ENCODE measurements at places on chromosomes 7 and 10. TPM values are rescaled to one million over a fixed set of nuclear protein-coding genes. Genes with fewer than 3 reads are reported as not detected.

DNA sequence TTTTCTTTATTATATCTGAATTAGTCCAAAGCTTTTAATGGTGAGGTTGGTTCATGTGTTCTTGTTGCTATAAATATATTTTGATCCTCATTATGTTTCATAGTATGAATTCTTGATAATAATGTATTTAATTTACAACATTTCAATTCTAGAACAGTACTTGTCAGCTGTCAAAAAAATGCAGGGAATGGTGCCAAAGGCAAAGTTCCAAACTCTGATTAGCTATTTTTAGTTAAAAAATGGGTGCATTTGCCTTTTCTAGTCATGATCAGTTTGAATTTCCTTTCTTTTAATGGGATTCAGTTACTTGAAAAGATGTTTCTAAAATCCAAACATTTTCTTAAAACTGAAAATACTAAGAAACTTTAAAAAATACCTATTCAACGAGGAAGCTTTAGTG is 49.6 kb downstream of the ANKIB1 start:
- DNase-seq = no peak

DNA sequence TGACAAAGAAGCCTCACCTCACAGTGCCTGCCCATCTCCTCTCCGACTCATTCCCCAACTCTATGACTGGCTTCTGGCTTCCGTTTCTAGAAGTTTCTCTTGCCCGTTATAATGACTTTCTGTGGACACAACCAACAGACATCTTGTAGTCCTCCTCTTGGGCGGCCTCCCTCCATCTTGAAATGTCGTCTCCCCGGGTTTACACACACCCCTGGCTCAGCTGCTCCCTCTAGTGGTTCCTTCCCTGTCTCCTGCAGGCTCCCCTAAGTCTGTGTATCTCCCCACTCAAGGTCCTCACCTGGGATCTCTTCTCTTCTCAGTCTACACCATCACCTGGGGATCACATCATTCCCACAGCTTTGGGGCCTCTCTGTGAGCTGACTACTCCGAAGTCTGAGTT is 123.4 kb upstream of the NEBL start:
- no peak for DNase-seq

GRCh38 chr10:62183442-62183841 is 85.2 kb downstream of the RTKN2 start:
- DNase-seq = no peak

DNA sequence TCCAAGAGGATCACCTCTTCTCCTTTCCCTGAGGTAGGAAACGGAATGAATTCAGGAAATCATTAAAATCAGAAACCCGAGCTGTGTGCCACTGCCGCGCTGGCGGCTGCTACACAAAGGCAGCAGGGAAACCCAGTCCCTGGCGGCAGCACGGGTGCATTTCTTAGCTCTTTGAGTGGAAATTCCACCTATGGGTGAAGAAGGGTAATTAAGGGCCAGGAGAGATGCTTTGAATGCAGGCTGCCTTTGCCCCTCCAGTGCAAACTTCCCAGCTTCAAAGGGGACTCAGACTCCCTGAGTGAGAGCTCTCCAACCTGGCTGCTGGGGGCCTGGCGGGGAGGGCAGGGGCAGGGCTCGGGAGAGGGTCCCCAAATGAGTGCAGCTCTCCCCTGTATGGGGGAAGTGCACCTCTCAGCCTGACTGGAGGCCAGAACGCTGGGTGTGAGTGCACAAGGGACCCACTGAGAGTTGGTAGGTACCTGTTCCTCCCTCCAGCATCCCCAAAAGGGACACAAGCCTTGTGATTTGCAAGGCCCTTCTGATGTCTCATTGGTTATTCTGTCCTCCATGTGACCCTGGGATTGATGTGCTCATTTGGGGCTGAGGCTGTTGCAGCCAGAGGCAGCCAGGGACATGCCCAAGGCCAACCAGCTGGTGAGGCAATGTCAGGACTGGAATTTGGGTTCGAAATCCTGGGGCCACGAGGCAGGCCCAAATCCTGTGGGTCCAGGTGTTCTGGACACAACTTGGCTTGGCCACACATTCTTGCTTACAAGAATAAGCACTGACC is 16.3 kb upstream of the ZMIZ1 start:
- DNase-seq = no peak

GRCh38 chr7:131122394-131122793 is 205.3 kb upstream of the MKLN1 start:
- no peak for DNase-seq

DNA sequence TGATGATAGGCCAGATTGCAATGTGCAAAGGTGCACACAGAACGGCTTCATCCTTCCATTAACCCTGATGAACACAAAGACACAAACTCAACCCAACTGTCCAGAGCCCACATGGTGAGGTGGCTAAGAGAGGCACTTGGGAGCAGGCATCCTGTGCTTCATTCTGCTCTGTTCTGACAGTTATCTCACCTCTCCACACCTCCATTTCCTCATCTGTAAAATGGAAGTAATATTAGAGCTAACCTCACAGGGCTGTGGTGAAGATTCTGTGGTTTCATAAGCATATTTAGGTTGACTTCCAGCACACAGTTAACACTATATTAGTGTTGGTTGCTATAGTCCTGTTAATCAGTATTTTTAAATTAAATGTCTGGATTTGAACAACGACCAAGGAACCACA is 126.3 kb downstream of the TAX1BP1 start:
- no peak for DNase-seq

DNA sequence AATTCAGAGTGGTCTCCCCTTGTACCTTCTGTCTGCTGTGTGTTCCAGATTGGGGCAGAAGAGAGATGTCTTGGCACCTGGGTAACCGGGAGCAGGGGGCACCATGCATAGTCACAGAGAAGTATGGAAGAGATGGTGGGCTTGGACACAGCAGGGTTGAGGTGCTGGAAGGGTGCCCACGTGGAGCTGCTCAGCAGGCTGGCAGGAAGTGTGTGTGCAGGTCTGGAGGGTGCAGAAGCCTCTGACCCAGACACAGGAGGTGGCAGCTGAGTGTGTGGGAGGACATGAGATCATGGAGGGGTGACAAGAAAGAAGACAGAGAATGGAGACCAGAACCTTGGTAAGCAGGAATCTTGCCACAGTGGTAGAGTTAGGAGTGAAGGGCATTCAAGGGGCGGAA is 42.3 kb upstream of the DUSP5 start:
- no peak for DNase-seq

DNA sequence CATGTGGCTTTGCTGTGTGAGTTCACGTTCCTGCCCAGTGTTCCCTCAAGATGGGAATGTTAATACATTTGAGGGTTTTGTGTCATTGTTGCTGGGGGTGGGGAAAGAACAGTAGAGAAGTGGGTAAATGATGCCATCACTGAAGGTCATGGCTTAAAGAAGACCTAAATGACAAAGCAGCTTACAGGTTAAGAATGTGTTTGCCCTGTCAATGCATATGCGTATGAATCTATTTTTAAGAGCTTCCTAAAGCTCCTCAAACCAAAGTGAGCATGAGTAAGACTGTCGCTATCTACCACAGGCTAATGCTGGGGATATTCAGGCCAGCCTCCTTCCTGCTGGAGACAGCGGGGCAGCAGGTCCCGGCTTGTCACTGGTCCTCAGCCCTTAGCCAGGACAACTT is 162.9 kb downstream of the CREB5 start:
- no peak for DNase-seq

DNA sequence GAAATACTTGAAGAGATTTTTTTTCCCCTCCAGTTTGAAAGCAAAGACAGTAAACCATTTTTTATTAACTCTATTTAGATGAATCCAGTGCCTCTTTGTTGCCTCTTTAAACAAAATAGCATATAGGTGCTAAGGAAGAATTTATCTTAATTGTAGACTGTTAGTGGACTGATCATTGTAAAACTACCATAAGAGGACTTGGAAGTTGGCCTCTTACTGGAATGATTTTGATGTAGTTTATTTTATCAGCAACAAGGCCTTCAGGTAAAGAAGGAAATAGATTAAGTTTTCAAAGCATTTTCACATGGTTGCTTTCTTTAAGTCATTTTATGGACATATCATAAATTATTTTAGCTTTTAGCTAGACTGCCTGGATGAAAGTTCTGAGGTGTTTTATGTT is 53.2 kb downstream of the KLHDC10 start:
- DNase-seq = no peak

GRCh38 chr7:46960970-46961369 is 620.9 kb downstream of the TNS3 start:
- DNase-seq = no peak

DNA sequence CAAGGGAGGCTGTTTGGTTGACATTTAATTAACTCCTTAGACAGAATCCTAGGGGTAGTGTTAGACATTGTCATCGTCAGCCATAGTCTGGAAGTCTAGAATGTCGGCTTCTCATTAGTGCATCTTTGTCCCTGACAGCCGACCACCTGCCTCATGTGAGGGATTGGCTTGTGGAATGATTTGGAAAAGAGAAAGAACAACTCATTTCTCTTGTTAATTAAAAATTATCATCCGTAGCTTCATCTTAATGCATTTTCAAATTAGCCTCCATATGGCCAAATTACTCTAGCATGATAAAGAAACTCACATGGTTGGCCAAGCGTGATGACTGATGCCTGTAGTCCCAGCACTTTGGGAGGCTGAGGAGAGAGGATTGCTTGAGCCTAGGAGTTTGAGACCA is 97.7 kb upstream of the PARD3 start:
- DNase-seq = no peak

DNA sequence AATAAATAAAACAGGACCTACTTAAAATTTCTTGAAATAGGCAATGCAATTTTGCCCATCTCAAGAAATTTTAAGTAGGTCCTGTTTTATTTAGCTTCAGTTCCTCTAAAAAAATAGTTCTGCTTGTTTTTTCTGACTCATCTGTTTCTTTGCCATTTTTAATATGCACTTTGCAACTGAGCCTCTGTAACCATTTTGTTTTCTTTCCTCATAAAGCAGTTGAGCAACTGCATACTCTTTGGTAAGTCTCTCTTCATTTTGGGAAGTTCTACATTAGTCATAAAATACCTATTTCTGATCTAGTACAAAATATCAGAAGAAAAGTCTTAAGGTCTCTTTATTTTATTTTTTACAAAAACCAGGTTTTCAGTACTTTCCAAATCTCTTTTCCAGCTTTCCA is 18.0 kb downstream of the TAS2R40 start:
- DNase-seq = no peak

DNA sequence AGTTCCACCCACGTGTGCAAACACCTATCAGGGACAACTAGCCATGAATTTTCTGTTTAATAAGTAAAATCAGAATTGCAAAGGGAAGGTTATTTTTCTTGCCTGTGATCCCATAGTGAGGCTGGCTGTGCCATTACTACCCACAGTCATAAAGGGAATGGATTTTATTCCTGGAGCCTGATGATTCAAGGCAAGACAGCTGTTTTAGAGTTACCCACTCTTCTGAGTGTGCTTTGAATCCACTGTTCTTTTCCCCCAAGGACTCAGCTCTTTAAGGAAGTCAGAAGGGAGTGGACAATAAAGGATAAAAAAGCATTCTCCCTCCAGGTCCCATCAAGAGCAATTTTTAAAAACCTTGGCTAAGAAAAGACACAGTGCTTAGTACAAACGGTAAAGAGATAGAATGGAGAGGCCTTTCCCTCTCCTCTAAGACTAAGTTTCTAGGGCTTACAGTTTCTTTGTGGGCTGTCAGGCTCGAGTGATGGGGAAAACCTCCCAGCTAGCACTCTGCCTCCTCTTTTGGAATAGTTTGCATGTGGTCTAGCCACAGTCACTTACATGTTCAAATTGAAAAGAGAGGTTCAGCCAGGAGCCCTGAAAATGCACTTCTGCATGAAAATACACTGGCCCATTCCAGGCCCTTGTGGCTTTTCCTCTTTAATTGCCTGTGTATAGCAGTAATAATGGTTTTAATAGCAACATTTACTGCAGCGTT is 5.1 kb upstream of the LRRC4 start:
- no peak for DNase-seq

DNA sequence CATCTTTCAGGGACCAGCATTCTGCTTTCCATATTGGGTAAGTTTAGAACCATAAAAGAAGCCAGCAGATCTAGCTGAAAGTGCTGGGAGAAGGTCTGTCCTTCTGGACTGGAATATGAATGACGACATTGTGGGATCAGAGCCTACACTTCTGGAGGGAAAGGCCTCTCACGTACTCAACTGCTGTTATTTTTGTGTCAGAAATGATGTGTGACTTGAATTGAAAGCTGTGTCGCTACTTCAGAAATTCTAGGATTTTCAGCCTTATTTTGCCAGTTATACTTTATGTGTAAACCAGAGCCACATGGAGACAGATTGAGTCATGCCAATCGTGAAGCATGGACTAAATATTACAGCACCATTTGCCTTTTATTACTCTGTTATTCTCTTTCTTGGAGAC is 231.0 kb downstream of the KIAA1217 start:
- DNase-seq = no peak

Gene MSS51
- total RNA-seq = 0.80 TPM

Gene PVRIG
- not detected for total RNA-seq

Gene SLC29A3
- total RNA-seq = 0.58 TPM

Gene AKR1C3
- total RNA-seq = 2.2 TPM

Gene SFTPA1
- total RNA-seq = not detected
